ENCODE measurements at places on chromosomes 11 and 22.
A peak's percentile ranks its signal among the peaks of the same experiment; 100 is the strongest.

DNA sequence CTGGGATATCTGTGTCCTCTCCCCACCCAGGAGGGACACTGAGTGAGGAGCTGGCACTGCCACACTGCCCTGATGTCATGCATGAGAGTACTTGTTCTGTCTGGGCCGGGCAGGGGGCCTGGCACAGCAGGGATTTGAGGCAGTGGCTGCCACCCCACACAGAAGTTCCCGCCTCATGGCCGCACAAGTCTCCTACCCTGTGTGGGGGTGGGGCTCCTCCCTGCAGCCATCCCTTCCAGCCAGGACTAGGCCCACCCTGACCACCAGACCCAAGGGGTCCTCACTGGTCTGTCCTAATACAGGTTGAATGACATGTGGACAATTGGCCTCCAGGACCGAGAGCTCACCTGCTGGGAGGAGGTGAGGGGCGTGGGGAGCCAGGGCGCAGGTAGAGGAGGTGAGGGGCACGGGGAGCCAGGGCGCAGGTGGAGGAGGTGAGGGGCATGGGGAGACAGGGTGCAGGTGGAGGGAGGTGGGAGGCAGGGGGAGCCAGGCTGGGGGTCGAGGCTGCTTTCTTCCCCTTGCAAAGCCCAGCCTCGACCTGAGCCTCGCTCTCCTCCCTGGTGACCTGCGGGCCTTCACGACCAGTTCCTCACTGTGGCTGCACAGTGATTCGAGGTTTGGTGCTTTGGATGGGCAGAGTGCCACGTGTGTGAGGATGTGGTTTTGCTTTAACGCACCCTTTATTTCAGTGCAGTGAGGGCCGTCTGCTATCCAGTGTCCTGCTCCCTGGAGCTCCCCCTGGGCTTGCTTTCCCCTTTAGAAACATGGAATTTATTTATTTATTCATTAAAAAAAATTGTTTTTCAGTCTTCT lies 7.4 kb downstream of the LZTR1 start:
- no peak for DNase-seq

DNA sequence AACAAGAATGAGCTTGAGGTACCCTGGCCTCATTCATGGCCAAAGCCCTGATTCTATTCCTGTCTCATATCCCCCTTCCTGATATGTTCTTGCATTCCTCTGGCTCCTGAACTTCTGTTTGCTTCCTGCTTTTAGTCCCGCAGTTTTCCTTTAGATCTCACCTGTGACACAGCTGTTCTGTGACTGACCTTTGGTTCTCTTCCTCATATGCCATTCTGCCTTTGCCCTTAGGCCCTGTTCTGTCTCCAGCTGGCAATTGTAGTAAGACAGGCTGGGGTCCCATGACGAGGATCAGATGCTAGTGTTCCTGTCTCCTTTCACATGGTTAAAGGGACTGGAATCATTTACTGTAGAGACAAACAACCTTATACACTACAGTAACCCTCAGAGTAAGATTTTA lies 59.0 kb upstream of the PDE3B start:
- no peak for DNase-seq

DNA sequence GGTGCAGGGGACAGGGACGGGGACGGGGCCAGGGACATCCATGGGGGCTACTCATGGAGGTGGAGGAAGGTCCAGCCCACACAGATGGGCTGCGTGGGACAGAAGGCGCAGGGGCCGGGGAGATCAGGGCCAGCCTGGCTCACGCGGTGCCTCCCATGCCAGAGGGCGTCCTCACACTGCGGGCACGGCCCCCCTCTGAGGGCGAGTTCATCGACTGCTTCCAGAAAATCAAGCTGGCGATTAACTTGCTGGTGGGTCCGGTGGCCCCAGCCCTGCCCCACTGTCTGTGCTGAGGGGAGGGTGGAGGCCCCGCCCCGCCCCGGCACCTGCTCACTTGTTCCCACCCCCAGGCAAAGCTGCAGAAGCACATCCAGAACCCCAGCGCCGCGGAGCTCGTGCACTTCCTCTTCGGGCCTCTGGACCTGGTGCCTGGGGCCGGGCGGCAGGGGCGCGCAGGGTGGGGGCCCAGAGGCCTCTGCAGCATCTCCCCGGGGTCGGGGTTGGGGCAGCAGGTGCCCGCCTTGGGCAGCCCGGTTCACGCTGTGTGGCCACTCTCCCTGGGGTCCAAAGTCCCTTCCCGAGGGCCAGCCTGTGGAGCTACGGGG lies 15.8 kb downstream of the EPS8L2 start:
- no peak for DNase-seq

DNA sequence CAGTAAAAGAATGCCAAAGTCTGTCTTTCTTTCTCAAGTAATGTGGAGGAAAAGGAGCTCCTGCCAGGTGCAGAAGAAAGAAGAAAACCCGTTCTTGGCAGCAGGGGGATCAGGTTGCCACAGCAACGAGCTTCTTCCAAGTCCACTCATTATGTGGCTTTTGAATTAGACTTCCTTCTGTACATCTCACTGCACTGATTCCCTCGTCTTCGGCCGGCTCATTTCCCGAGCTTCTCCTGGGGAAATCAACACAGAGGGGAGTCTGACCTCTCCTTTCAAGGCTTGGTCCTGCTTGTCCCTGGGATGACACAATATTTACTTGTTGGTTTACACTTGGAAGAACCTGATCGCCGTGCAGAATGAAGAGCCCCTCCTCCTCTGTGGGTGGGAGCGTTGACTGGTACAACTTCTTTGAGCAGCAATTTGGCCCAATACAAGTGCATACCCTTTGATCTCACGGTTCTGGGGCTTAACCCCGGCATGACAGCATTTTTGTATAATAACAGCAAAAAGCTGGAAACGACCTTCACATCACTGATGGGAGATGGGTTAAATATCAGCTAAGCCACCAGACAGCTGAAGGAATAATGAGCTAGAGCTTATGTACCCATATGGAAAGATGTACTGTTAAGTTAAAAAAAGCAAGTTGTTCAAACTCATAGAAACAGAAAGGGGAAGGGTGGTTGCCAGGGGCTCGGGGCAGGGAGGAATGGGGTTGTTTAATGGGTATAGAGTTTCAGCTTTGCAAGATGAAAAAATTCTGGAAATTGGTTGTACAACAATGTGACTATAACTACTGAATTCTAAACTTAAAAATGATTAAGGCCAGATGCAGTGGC lies 35.4 kb downstream of the MCHR1 start:
- peak; percentile 31 for DNase-seq

- DNase-seq = no peak
Measured at GRCh38 chr11:14327116-14327515, 31.9 kb downstream of the RRAS2 start.

DNA sequence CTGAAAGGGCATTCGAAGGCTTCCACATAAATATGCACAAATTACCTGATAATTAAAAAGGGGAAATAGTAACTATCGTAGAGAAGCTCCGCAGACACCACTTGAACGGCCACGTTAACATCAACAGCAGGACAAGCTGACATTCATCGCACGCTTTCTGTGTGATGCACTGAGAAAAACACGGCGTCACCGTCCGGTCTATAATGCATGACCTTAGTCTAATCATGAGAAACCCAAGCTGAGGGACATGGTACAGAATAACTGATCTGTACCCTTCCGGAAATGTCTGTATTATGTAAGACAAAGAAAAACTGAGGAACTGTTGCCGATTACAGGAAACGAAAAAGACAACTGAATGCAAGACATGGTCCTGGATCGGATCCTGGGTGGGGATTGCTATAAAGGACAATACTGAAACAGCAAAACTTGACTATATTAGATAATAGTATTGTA lies 678 bp upstream of the RANGAP1 start:
- DNase-seq = no peak

GRCh38 chr11:2109541-2110019 lies 29.6 kb downstream of the IGF2 start:
- no peak for DNase-seq

DNA sequence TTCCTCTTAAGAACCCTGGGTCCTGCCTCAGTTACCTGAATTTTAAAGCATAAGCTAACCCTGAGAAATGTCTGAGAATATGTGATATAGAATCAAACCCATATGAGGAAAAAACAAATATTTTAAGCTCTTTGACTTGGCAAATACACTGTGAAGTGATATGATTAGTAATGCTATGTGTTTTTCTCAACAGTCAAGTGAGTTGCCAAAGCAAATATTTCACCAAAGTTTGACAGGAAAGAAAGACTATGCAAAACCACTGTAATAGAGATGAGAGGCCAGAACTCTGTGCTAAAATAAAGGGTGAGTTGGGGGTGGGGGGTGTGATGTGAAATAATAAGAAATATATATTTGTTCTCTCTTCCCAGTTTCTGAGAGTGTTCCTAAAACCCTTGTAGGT lies 613.5 kb upstream of the CCDC179 start:
- no peak for DNase-seq
